Mesothelial cell of epicardium (in vitro differentiated cells): ENCODE measurements at places on chromosomes 16 and 17. TPM values are rescaled to one million over a fixed set of nuclear protein-coding genes. Genes with fewer than 3 reads are reported as not detected.

DNA sequence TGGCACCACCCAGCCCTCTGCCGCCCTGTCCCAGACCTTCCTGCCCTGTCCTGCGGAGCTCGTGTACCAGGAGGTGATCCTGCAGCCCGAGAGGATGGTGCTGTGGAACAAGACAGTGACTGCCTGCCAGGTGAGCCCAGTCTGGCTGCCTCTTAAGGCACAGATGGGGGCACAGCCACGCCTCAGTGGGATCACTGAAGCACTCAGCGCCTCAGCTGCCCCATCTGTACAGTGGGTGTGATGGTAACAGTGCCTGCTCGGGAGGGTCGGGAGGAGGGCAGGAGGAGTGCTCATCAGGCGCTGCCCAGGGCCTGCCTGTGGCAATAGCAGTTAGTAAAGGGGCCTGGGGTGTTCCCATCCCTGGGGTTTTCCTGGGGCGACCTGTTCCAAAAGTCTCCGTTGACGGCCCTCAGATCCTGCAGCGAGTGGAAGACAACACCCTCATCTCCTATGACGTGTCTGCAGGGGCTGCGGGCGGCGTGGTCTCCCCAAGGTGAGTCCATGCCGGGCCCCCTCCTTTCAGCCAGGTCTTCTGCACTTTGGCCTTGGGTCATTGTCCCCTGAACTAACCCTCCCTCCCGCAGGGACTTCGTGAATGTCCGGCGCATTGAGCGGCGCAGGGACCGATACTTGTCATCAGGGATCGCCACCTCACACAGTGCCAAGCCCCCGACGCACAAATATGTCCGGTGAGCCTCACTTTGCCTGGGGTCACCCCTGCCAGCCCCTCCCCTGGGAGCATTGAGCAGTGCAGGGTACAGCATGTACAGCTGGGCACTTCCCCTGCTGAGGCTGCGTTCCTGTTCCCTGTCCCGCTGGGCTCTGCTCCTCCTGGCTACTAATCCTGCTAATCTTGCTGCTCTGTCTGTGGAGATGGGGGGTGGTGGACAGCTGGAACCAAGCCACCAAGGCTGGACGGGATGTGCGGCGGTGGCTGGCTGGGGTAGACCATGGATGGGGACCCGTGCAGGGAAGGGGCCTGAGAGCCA, 4.5 kb upstream of the TCAP start:
- no peak overlapping the region for H3K27ac ChIP-seq
- H3K4me3 ChIP-seq = no peak overlapping the region
- peaks cover 10% of the 10 kb centered on the region for H3K4me1 ChIP-seq
- H3K27me3 ChIP-seq = peaks cover 12% of the 10 kb centered on the region
- no peak for DNase-seq
- peaks cover 10% of the 10 kb centered on the region for H3K36me3 ChIP-seq

DNA sequence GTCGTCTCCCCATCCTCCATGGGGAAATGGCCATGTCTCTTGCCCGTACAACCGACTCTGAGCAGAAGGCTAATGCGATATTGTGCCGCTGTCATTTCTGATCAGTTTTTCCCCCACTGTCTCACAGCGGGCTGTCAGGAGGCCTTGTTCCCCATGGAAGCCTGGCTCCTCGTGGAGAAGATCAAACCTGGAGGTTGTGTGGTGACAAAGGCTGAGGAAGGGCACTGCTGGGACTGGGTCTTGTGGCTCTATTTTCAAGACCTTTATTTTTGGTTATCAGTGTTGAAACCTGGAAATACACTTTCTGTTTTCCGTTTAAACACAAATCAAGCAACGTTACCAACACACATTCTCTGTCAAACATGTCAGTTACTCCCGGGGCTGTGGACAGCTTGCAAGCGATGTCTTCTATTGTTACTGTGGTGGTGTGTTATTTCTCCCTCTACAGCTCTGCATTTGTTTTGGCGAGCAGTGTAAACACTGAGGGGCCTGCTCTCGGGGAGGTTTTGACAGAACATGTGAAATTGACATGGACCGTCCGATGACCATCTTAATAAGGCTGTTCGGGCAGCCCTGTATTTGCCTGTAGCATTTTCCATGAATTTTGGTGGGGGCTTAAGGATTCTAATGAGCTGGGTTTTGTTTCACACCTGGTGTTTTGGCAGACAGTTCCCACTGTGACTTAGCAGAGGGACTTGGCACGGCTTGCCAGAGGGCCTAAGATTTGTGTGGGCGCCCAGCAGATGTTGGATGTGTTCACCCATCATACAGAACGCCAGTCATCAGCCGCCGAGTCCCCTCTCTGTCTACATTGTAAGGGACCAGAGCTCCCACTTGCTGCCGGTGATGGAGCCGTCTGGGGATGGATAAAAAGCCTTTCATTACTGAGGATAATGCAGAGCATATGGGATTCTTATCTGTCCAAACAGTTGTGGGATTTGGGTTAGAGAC, 12.5 kb downstream of the RBFOX1 start:
- DNase-seq = no peak
- H3K27me3 ChIP-seq = no peaks in the 10 kb centered on the region
- no peak overlapping the region for H3K4me3 ChIP-seq
- no peak overlapping the region for H3K27ac ChIP-seq
- no peaks in the 10 kb centered on the region for H3K36me3 ChIP-seq

Gene USP6
- total RNA-seq = 0.38 to 0.54 TPM (median 0.42 TPM) in 3 replicates

DNA sequence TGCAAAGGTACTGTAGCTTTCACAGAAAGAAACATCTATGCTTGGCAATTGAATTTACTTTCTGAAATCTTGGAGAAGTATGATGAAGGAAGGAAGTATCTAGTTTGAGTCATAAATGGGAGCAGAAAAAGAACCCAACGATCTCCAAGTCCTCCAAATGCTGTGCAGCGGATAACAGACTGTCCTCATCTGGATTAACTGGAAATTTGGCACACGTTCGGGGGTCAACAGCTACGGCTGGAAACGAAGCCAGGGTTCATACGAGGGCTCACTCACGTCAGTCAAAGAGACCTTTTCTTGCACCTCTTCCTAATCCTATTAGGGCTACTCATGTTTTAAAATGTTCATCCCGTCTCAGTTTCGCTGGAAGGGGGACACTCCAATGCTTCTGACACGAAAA, 152.0 kb downstream of the ZFHX3 start:
- peaks cover 10% of the 10 kb centered on the region for H3K36me3 ChIP-seq
- H3K4me3 ChIP-seq = no peak overlapping the region
- peak overlapping the region; percentile 11 for H3K27ac ChIP-seq

Gene KRTAP17-1
- total RNA-seq = not detected in 3 replicates

DNA sequence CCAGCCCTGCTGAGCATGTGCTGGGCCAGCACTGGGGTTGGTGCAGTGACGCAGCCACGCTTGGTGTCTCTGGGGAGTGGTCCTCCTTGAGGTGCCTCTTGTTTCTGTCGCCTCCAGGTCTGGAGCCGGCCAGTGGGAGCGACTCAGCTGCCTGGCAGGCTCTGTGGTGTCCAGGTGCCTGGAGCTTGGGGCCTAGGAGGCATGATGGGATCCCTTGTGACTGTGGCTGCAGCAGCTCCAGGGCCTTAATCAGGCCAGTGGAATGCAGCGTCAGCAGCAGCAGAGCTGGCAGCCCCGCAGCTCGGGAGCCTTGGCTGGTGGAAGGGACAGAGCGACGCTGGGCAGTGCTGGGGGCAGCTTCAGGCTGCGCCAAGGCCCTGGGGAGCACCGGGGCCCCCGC, 74.7 kb upstream of the CIBAR2 start:
- H3K4me3 ChIP-seq = no peak overlapping the region
- peaks cover 51% of the 10 kb centered on the region for H3K36me3 ChIP-seq
- peaks cover 31% of the 10 kb centered on the region for H3K4me1 ChIP-seq
- peak overlapping the region; percentile 76 for H3K27ac ChIP-seq
- no peaks in the 10 kb centered on the region for H3K27me3 ChIP-seq

Gene AHSP
- total RNA-seq = not detected in 3 replicates

DNA sequence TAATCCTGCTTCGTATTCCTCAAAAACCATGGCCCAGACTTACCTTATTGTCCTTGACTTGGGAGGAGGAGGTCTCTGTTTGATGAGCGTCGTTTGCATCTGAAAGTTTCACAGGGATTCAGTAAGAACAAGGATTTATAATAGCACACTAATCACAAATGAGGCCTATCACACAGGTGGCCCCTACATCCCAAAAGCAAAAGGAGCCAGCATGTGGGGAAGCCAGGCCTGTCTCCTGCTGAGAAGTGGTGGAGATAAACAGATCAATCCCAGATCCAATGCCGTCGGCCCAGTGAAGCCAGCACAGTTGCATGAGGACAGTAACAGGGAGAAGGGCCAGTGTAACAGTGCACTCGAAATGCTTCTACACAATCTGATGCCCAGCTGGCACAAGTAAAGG, 13.3 kb upstream of the EVPL start:
- no peaks in the 10 kb centered on the region for H3K27me3 ChIP-seq
- no peak overlapping the region for H3K4me3 ChIP-seq
- H3K27ac ChIP-seq = no peak overlapping the region
- H3K36me3 ChIP-seq = peaks cover 55% of the 10 kb centered on the region
- no peak for DNase-seq
- H3K4me1 ChIP-seq = peaks cover 3% of the 10 kb centered on the region

- peak overlapping the region; percentile 75 for H3K27ac ChIP-seq
- no peak for DNase-seq
Observed at GRCh38 chr17:17763136-17763535, 73.7 kb downstream of the SREBF1 start.

- H3K27ac ChIP-seq = no peak overlapping the region
- H3K4me3 ChIP-seq = no peak overlapping the region
- DNase-seq = no peak
- H3K27me3 ChIP-seq = no peaks in the 10 kb centered on the region
- H3K36me3 ChIP-seq = peaks cover 17% of the 10 kb centered on the region
Observed at GRCh38 chr16:56415875-56416274, 9.5 kb downstream of the AMFR start.

DNA sequence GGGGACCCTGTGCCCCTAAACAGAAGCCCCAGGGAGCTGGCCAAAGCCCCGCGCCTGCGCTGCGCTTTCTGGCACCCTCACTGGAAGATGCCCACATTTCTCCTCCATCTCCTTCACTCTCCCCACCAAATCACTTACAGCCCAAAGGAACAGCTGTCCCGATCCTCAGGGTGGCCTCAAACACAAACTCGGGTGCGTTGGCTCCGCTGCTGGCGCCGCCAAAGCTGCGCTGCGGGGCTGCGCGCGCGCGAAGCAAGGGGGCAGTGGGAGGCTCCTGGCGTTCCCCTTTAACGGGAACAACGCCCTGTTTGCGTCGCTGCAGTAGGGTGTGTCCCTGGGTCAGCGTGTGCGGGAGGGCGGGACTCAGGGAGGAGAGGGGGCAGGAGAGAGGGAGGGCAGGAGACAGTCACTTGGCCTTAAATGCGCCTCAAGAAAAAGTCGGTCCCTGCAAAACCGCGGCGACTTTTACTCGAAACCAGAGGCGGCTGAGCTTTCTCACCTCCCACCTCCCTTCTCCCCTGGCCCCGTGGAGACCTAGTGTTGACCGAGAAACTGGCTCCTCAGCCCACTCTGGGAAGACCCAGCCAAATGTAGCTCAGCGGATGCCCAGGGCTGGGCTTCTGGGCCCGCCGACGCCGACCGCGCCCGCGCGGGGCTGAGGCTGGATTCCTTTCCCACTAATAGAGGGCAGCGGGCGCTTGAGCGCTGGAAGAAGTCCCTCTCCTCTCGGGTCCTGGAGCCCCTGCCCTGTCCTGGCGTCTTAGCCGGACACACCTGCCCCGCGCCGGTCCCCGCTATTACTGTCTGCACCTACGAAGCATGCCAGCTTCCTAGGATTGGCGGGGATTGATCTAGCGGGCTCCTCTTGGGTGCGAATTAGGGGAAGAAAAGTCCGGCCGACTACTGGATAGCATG, 2.6 kb downstream of the PMP22 start:
- H3K27me3 ChIP-seq = peaks cover 87% of the 10 kb centered on the region
- H3K36me3 ChIP-seq = no peaks in the 10 kb centered on the region
- peaks cover 29% of the 10 kb centered on the region for H3K4me1 ChIP-seq
- peak; percentile 60 for DNase-seq
- peak overlapping the region; percentile 97 for H3K27ac ChIP-seq

GRCh38 chr17:82786427-82786826, 34.6 kb downstream of the TBCD start:
- peaks cover 2% of the 10 kb centered on the region for H3K36me3 ChIP-seq
- H3K4me3 ChIP-seq = no peak overlapping the region
- no peak for DNase-seq
- no peaks in the 10 kb centered on the region for H3K27me3 ChIP-seq
- peaks cover 7% of the 10 kb centered on the region for H3K4me1 ChIP-seq

Gene PDPK1
- 40.4 to 44.6 TPM (median 42.7 TPM) in 3 replicates for total RNA-seq

DNA sequence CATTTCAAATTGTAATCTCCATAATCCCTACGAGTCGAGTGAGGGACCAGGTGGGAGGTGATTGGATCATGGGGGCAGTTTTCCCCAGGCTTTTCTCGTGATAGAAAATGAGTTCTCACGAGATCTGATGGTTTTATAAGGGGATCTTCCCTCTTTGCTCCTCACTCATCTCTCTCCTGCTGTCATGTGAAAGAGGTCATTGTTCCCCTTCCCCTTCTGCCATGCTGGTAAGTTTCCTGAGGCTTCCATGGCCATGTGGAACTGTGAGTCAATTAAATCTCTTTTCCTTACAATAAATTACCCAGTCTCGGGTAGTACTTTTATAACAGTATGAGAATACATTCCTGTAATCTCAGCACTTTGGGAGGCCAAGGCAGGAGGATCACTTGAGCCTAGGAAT, 76.7 kb upstream of the MARCHF10 start:
- no peak overlapping the region for H3K4me3 ChIP-seq
- no peaks in the 10 kb centered on the region for H3K36me3 ChIP-seq
- no peaks in the 10 kb centered on the region for H3K4me1 ChIP-seq
- DNase-seq = no peak

- peaks cover 14% of the 10 kb centered on the region for H3K36me3 ChIP-seq
- no peak overlapping the region for H3K4me3 ChIP-seq
- no peak for DNase-seq
- H3K27me3 ChIP-seq = no peaks in the 10 kb centered on the region
- H3K27ac ChIP-seq = peak overlapping the region; percentile 80
Observed at GRCh38 chr17:37273409-37274051, 102.3 kb upstream of the C17orf78 start.

Gene RAMP2
- total RNA-seq = 19.5 to 22.3 TPM (median 21.6 TPM) in 3 replicates

Gene KRTAP2-4
- total RNA-seq = not detected in 3 replicates
